Pulmonary artery endothelial cell (primary cell): ENCODE measurements at places on chromosomes 7 and 10.

DNA sequence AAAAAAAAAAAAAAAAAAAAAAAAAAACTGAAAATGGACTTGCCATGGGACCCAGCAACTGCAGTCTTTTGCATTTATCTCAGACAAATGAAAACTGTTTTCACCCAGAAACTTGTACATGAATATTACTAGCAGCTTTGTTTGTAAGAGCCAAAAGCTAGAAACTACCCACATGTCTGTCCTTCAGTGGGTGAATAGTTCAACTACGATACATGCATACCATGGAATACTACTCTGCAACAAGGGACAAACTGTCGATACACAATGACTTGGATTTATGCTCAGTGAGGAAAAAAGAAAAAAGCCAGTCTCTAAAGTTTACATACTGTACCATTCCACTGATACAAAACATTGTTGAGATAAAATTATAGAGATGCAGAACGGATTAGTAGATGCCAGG, 195.6 kb downstream of the KIAA1217 start:
- DNase-seq = no peak

DNA sequence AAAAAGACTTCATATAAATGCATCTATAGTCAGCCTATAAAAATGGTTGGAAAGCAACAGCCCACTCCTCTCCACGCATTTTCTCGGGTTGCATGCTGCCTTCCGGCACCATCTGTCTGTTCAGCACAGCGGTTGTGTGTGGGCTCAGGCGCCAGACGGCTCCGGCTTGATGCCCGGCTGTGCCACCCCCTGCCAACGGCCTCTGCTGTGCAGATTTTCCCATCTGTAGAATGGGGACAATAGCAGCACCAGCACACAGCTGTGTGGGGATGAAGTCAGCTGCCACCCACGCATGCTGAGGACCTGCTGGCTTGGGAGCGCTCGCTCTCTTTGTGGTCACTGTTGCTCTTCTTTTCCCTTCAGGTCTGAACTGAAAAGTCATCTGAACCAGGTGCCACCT, 19.5 kb downstream of the PRKAG2 start:
- no peak for DNase-seq

- no peak for DNase-seq
Observed at GRCh38 chr7:107890493-107890961, 456 bp upstream of the DLD start.

- no peak for DNase-seq
Observed at GRCh38 chr10:72690071-72690755, 1.7 kb upstream of the MCU start.
